ENCODE measurements at places on chromosomes 3 and 15.

- no peak for DNase-seq
Observed at GRCh38 chr15:84891339-84891738, 6.9 kb downstream of the SLC28A1 start.

GRCh38 chr15:75145027-75145841 is 56.4 kb upstream of the C15orf39 start:
- no peak for DNase-seq

DNA sequence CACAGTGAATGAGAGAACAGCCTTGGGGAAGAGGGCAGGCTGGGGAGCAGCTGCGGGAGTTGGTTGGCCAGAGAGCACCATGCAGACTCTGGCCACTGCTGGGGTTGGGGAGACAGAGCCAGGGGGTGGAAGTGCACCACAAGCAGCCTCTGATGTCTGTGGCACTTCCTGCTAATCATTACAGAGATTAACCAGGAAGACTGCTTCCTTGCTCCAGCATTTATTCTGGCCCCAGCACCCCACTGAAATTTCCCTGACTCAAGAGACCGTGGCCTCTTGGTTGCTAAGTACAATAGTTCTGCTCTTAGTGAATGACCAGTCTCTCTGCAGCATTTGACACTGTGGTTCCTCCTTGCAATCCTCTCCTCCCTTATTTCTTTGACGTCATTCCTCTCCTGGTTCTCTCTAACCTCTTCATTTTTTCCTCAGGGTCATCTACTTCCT is 266.2 kb upstream of the ROPN1 start:
- no peak for DNase-seq

DNA sequence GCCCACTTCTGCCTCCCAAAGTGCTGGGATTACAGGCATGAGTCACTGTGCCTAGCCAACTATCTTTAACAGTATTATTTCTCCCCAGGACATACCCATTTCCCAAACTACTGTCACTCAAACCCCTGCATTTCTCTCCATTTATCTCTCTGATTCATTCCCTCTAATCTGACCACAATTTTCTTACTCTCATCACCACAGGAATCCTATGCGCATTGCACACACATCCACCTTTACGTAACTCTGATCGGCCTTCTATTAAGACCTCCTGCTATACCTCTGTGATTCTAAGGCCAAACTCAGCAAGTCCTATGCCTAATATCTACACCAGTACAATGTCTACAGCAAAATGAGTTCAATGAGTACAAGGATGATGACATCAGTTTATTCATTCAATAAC is 235.0 kb downstream of the ULK4 start:
- no peak for DNase-seq

DNA sequence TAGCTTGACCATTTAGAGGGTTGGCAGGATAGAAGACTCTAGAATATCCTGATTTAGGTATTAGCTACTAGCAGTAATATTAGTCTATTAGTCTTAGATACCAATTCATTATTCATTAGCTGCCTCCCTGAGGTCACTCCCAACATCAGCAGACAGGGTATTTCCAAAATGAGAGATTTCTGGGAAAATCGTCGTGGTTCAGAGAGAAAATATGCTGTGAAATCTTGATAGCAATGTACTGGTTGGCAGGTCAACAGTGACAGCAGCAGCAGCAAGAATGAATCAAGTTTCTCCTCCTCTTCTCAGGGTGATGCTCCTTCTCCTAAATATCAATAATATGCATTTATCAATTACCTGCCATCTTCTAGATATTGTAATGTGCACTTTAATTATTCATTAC is 41.3 kb upstream of the ROBO1 start:
- DNase-seq, result no peak

DNA sequence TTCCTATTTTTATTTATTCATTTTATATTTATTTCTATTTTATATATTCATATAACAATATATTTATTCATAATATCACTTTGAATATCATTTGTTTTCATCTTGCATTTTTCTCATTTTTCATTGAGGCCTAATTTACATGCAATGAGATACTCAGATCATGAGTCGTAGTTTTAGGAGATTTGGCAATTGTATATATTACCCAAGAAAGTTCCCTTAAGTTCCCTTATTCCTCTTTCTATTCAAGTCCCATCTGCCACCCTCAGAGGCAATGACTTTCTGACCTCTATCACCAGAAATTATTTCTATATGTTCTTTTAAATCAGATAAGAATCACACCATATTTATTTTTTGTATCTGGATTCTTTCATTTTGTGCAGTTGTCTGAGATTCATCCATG is 329.1 kb upstream of the TPRG1 start:
- no peak for DNase-seq

GRCh38 chr3:114557791-114558190 is 264.0 kb downstream of the TIGIT start:
- DNase-seq, result no peak

GRCh38 chr15:28103831-28104230 is 4.7 kb upstream of the OCA2 start:
- no peak for DNase-seq

GRCh38 chr3:10116138-10116460 is 624 bp downstream of the BRK1 start:
- no peak for DNase-seq
